ENCODE measurements at places on chromosomes 16 and 17.

DNA sequence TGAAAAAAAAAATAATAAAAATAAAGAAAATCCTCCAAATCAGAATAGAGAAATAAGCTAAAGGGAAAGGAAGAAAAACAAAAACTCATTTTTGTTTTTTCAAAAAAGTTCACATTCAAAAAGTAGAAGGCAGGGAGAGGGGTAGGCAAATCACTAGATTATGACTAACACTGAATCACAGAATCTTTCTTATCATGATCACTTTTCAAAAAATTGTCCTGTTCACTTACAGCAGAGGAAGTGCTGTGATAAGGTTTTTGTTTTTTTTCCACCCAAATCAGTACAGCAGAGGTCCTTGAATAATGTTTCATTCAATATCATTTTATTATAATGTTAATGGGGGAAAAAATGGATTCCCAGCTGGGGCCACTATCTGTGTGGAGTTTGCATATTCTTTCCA is 106.4 kb downstream of the CA4 start:
- DNase-seq = no peak

- no peak for DNase-seq
These were observed 78.9 kb downstream of the TMC6 start for GRCh38 chr17:78049609-78050008.

GRCh38 chr17:80737106-80738019 is 192.7 kb downstream of the RPTOR start:
- peak; percentile 91 for DNase-seq

DNA sequence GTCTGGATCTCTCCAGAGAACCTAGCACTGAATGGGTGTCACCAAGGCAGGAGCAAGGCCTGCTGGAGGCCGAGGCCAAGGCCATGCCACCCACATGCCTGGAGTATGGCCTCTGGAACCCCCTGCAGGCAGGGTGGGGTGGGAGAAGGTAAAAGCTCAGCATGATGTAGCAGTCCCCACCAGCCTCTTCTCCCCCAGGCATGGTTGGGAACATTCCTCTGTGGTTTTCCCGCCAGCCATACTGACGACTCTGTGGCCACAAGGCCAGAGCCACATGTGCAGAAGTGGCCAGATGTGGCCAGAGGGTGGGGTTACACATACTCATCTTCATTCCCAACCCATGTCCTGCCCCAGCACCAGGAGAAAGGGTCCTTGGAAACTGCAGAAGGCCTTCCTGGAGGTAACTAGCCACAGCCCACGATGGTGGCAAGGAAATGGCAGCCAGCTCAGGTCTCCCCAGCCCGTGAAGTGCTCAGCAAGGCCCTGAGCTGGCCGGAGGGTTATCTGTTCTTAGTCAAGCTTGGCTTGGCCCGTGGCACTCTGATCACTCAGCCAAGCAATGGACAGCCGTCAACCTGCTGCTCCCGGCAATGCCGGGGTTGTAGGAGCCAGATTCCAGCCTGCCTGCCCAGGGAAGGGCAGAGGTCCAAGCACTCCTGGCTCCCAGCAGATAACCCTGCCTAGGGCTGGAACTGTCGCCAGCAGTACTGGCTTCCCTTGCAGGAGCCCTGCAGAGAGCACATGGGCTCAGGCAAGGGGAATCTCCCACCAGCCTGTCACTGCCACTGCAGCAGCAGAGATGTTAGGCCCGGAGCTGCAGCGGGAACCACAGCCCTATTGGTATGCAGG is 26.1 kb downstream of the HDAC5 start:
- DNase-seq = no peak

DNA sequence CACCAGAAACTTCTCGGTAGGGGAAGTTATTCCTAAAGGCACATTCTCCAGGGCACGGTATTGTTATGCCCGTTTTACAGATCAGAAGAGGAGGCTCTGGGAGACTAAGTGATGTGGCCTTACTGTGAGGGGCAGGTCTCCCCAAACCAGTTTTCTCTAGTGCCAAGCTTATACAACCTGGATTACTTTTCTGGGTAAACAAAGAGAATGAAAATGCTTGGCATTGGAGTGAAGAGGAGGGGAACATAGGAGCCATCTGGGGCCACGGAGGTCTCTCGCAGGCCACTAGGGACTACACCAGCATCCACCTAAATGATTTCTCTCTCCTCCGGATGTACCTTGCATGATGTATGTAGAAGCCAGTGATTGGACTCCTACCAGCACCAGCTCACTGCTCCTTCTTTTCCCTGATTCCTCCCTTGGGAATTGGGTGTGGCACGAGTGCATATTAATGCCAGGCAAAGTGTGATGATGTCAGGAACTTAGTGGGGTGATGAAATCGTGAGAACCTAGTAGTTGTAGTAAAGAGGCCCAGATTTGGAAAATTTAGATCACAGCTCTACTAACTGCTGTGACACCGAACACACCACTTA is 674 bp downstream of the TOM1L1 start:
- no peak for DNase-seq

DNA sequence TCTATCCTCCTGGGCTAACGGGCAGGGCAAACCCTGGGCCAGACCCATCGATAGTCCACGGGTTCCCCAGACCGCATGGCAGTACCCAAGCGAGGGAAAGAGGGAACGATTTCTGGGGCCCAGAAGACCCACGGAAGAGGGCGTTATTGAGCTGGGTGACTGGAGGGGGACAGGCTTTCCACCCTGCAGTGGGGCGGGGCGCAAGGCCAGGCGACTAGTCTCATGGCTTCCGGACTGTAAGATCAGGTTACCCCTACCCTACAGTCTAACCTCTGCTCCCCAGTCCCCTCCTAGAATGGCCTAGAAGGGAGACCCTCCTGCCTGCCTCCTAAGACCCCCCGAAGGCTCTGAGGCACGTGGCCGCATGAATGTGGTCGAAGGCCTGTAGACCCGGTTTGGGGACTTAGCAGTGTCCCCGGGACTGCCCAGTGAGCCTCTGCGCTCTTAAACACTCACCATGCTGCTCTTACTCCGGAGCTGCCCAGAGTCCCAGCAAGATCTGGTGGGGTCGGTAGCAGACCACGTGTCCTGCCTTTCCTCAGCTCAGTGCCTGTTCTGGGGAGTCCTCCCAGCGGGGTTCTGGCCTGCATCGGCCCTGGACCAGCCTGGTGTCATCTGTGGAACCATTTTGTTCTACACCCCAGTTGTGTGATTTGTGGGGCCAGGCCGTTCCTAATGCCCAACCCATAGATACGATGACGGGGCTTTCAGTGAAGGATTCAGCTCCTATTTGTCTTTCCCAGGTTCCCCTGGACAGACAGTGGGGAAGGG is 13.2 kb upstream of the AURKB start:
- DNase-seq = no peak

DNA sequence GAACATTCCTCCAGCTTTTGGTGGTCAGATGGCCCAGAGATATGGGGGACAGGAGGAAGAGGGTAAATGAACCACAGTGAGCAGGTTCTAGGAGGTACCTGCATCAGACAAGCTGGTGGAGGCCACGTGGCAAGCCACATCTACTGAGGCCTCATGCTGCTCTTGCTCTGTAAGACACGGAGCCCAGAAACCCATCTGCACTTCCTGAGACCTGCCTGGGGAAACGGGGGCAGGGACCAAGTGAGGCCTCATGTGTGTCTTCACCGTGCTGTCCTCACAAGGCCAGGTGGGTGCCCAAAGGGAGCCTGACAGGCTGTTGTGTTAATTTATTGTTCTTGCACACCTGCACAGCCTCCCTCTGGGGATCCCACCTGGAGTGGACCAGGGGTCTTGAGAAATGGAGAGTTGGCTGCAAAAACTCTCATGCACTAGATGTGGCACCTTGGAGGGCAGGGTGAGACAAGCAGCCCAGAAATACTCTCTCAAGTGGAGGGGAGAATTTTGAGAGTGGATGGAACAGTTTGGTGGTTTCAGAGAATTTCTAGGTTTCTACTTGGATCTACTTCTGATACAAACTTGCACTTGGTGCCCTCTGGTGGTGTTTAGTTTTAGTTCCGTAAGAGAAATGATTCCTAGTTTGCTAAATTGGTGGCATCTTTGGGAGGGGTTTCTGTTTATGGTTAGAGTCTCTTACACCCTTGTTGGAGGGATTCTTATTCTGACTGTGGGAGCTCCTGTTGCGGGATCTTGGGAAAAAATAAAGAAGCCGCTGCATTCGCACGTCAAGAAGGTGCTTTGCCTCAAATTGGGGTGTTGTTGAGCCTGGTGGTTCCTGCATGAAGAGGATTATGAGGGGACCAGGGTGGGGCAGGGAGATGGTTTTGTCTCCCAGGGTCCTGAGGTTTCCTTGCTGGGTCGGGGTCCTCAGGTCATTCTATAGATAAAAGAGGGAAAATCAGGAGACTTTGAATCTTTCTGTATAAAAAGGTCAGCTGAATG is 47.5 kb downstream of the SLC6A2 start:
- DNase-seq = peak; percentile 13

DNA sequence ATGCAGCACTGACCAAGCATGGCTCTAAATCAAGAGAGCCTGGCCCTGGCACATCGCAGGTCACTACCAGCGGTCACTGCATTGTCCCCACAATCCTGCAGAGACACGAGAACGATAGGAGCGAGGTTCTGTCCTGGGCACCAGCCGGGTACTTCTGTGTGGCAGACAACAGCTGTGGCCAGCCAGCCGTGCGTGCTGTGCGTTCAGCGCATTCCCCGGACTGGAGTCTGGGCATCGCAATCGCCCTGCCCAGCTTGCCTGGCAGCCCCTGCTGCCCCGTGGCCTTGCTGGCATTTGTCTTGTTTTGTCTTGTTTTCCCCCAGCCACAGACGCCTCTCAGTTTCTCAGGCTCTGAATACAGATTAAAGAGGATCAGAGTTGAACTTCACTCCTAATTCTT is 33.9 kb downstream of the COTL1 start:
- no peak for DNase-seq

- DNase-seq = no peak
These were observed 31.2 kb upstream of the AKTIP start for GRCh38 chr16:53534206-53534605.

GRCh38 chr16:2691491-2692248 is 9.3 kb downstream of the KCTD5 start:
- DNase-seq = no peak

GRCh38 chr16:1884155-1884760 is 12.3 kb upstream of the MEIOB start:
- peak; percentile 37 for DNase-seq

GRCh38 chr17:37422971-37423625 is 16.4 kb downstream of the TADA2A start:
- no peak for DNase-seq

DNA sequence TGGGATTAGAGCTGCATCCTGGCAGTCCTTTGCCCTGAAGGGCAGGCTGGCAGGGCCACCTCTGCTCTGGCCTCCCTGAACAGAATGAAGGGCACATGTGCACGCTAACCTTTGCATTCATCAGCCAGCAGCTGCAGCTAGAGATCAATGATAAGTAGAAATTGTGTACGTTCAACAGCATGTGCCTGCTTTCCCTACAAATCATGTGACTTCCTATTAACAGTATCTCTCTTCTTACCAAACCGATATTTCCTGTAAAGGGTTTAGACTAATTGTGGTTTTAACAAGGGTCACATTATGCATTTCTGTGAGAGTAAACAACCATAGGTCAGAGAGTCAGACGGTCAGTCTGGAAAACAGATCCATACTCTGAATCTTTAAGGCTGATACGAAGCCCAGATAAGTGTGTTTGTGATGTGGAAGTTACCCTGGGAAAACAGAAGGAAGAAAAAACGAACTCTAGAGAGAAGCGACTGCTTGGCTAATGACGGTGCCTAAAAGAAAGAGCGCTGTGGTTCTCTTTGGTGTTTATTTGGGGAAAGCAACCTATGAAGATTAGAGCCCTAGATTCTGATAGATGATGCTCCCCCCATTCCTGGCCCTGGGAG is 219.4 kb downstream of the MAF start:
- no peak for DNase-seq

- DNase-seq = no peak
These were observed 113.9 kb downstream of the LITAF start for GRCh38 chr16:11472851-11473250.

DNA sequence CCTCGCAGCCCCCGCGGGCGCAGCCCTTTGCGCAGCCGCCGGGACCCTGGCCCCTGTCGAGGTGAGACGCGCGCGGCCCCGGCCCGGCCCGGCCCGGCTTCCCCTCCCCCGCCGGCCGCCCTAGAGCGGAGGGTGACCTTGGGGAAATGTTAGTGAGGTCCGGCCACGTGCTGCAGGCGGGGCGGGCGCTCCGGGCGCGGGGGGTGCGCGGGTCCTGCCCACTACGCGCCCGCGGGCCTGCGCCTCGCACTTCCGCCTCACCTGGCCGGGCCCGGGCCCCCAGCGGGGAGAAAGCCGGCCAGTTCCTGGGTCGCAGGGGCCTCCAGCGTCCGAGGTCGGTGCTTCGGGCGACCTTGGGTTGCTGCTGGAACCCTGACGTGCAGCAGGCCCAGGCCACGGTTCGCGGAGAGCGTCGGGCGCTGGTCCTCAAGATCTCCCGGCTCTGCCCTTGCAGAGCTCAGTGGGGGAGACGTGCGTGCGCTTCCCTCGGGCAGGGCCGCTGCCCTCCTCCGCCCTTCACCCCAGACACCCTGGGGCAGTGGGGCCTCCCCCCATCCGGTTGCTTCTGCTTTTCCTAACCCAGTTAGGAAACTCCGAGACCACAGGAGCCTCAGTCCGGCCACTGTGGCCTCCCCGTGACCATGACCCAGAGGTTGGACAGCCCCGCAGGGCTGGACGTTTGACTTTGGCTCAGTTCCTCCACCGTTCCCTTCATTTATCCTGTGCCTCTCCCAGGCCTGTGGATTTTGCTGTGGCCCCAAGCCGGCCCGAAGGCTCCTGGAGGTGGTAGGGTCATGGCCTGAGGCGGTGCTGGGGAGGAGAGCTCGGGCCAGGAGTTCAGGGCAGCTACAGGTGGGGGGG is 791 bp downstream of the MCRIP2 start:
- no peak for DNase-seq

GRCh38 chr17:55774846-55775271 is 24.0 kb downstream of the PCTP start:
- no peak for DNase-seq

- DNase-seq = no peak
These were observed 975.7 kb upstream of the RBFOX1 start for GRCh38 chr16:6356911-6357310.

- DNase-seq = no peak
These were observed 463.2 kb upstream of the MAF start for GRCh38 chr16:80063713-80064069.

GRCh38 chr17:9575381-9576101 is at the start of gene STX8:
TSS of gene STX8 (minus strand) at chr17:9575820. CDS start at chr17:9575808, 12 bp downstream.
- peak; percentile 42 for DNase-seq

Measured in SIG-M5 (cell line).